ENCODE measurements at places on chromosomes 1 and 21. TPM values are rescaled to one million over a fixed set of nuclear protein-coding genes. Genes with fewer than 3 reads are reported as not detected.

PIAS3 gene
- 17.7 TPM for total RNA-seq

DENND2C gene
- total RNA-seq: 0.11 TPM

FCGR3A gene
- 0.29 TPM for total RNA-seq

PLA2G4A gene
- 0.16 TPM for total RNA-seq

DMRTA2 gene
- not detected for total RNA-seq

ERG gene
- not detected for total RNA-seq

FNDC5 gene
- 0.38 TPM for total RNA-seq

PTPRC gene
- total RNA-seq: 62.9 TPM

ST6GALNAC5 gene
- not detected for total RNA-seq

SERTAD4 gene
- not detected for total RNA-seq

TRPM2 gene
- total RNA-seq: 2.1 TPM

GPR161 gene
- 1.6 TPM for total RNA-seq

UBE2J2 gene
- total RNA-seq: 109 TPM

OR2L8 gene
- not detected for total RNA-seq

E2F2 gene
- 25.3 TPM for total RNA-seq

EVA1C gene
- total RNA-seq: not detected

CLIC6 gene
- total RNA-seq: not detected

IRF6 gene
- total RNA-seq: 0.29 TPM

IL10 gene
- not detected for total RNA-seq

BRINP3 gene
- 0.31 TPM for total RNA-seq

TMCC2 gene
- total RNA-seq: 1.8 TPM

TSPAN2 gene
- not detected for total RNA-seq

MYOG gene
- total RNA-seq: not detected

LCE7A gene
- total RNA-seq: not detected

GLIS1 gene
- total RNA-seq: not detected

ACKR1 gene
- 0.58 TPM for total RNA-seq

TPTE gene
- 0.95 TPM for total RNA-seq
